ENCODE measurements at places on chromosomes 6 and 20.

- no peak for DNase-seq
Observed at GRCh38 chr20:46206025-46206424, 87.9 kb downstream of the CD40 start.

DNA sequence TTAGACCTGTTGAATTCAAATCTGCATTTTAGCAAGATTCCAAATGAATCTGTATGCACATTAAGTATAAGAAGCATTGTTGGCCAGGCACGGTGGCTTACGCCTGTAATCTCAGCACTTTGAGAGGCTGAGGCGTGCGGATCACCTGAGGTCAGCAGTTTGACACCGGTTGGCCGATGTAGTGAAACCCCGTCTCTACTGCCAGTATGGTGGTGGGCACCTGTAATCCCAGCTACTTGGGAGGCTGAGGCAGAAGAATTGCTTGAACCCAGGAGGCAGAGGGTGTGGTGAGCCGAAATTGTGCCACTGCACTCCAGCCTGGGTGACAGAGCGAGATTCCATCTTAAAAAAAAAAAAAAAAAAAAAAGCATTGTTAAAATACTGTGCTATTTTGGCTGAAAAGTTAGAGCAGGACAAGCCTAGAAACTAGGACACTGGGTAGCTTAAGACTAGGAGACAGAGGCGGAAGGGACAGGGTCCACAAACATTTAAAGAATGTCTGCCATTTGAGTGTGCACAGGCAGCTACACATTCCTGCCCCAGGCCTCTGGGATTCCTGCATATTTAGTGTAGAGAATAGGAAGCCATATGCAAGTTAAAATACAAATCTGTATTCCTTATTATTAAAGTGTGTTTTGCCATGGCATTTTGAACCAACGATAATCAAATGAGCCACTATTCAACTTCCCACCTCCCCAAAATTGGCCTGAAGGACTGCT is 45.1 kb upstream of the EEF1A1 start:
- DNase-seq: no peak

DNA sequence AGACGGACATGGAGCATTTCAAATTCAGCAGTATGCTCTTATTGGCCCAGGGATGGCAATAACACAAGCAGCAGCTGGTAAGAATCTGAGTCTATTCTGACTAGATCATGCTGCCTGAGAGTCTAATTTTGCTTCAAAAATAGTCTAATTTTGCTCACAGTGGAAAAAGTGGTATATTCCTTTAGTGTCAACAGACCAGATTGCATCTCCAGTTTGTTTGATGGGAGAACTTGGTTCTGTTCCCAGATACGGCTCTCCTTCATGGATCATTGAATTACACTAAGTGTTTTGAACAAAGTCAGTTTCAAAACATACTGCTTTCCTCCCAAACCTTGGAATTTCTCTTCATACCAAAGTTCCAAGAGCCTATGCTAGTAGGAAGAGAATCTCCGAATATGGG is 586.1 kb downstream of the RNF144B start:
- DNase-seq: no peak

GRCh38 chr6:38137608-38138265 is 318.2 kb downstream of the ZFAND3 start:
- no peak for DNase-seq
